CD4-positive, alpha-beta T cell (primary cell): ENCODE measurements at places on chromosomes 2 and 18.

DNA sequence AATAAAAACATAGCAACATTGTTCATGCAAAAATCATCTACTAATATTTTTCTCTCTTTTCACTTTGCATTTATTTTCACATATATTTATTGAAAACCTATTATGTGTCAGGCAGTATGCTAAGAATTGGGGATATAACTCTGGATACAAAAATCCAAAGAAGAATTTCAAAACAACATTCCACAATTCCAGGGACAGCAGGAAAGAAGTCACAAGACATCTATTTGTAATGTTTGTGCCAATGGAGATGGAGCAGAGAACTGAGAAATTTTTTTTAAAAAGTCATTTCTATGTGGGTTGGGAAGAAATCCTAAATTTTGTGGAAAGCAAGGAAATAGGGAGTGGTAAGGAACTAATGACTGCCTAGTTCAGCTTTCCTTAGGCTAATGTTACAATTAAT, 128.6 kb upstream of the TLK1 start:
- no peak for DNase-seq

DNA sequence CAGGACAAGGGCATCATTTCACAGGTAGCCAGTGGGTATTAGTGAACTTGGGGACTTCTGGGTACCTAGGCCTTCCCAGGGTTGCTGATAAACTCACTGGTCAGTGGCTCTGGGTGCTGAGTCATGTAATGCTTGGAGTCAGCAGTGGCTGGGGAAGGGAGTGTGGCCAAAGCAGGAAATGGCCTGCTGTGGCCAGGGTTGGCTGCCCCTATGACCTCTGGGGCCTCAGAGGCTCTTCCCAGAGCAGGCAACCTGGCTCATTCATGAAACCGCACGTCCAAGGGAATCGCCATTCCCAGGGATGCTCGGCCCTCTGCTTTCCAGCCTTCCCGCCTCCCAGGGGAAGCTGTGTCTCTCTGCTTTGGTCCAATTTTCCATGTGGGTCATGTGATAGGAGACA, 294.9 kb downstream of the DYSF start:
- no peak for DNase-seq

GRCh38 chr2:171794918-171795317, 99.1 kb downstream of the SLC25A12 start:
- DNase-seq: no peak

GRCh38 chr2:204177977-204178522, 241.5 kb downstream of the ICOS start:
- DNase-seq: peak; percentile 74

DNA sequence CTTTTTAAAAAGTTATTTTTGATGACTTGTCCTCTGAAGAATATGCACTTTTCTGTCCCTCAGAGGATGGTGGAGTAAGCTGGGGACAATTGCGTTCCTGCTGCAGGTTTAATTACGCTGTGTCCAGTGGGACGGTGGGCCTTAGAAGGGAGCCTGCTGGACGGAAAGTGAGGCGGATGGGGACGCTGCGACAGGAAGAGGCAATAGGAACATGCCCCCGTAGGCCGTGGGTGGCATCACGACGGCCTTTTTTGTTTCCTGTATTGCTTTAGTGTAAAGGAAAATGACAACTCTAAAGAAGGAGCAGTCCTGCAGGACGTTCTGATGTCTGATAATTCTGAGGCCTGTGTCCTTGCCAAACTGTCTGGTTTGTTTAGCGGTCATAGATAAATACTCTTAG, 121.6 kb downstream of the NFATC1 start:
- DNase-seq: peak; percentile 64

DNA sequence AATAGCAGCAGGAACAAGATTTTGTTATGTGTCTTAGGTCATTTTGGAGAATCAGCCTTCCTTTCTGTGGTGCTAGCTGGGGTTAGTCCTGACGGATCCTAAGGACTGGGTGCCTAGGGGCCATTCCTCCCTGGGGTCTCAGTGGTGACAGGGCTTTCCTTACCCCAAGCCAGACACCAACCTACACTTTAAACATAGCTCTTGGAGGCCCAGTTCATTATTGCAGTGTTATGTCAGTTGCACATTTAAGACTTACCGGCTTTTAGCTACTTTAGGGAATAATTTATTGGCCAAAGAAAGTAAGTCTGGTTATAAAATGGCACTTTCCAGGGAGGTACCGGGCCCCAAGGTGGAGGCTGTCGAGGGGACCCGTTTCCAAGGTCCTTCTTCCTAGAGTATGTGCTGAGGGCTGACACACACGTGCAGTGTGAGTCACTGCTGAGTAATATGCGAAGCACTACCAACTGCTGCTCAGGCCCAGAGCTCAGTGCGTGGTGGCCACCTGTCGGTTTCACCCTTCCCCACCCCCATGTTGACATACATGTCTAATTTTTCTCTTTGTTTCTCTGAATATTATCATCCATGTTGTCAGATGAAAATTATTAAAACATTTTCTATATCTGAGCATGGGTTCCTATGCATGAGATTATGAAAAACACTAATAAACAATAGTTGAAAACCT, 37.0 kb upstream of the GRHL1 start:
- DNase-seq: no peak

- no peak for DNase-seq
Measured at GRCh38 chr2:218187296-218188015, 20.7 kb upstream of the CXCR1 start.

DNA sequence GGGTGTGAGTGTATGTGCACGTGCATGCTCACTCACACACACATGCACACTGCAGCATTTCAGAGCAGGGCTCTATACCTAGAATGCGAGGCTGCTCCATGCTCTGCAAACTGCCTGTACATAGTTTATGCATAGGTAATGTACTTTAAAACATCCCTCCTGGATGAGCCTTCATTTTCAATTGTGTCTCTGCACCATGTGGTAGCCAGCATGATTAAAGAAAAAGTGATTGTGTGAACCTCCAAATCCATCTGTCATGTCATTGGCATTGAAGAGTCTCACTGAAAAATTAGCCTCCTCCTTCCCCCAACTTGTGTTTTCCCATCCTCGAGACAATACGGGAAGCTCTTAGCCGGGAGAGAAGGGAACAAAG, 120.9 kb upstream of the SPATS2L start:
- DNase-seq: no peak

DNA sequence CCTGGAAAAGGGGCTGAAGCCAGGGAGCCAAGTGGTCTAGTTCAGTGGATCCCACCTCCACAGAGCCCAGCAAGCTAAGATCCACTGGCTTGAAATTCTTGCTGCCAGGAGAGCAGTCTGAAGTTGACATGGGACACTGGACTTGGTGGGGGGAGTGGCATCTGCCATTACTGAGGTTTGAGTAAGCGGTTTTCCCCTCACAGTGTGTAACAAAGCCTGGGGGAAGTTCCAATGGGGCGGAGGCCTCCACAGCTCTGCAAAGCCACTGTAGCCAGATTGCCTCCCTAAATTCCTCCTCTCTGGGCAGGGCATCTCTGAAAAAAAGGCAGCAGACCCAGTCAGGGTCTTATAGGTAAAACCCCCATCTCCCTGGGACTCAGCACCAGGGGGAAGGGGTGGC, 144.4 kb downstream of the PTPRM start:
- no peak for DNase-seq

DNA sequence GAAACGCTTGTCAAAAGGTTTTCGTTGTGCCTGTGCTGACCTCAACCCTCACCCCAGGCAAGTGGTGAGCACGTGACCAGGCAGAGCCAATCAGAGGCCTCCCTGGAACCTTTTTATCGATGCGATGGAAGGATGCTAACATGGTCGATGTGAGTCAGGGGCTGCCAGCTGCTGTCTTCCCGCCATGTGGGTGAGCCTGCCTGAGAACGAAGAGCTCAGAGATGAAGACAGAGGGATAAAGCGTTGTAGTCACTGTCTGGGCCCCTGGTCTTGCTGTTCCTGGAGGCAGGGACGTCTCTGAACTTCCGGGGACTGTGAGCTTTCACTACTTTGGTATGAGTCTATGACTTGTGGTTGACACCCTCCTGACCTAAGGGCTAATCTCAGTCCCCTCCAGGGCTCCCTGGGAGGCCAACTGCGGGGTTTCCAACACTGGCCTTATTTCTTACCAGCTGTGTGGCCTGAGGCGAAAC, 18.6 kb downstream of the DNMT3A start:
- DNase-seq: no peak

GRCh38 chr2:222709191-222709891, 37.9 kb downstream of the MOGAT1 start:
- no peak for DNase-seq

GRCh38 chr2:190537765-190538164, 3.2 kb upstream of the NEMP2 start:
- no peak for DNase-seq

DNA sequence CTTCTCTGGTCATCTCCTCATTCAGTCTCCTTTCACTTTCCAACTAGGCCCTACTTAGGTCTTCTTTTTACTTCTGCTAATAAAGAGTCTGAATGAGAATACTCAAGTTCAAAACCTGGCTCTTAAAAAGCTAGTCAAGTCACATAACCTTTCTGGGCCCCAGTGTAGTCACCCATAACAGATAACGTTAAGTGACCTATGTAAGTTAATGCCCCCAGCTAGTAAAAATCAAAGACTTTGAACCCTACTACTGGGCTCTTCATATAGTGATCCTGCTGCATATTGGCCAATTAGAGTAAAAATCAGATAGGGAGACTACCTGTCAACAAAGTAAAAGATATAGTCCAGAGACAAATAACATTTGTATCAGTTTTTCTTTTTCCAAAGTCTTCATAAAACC, 17.7 kb downstream of the ARL5A start:
- no peak for DNase-seq
